GM04503 (cell line): ENCODE measurements at places on chromosomes 16 and 17.

GRCh38 chr17:75898065-75898464, 1.3 kb upstream of the TRIM65 start:
- DNase-seq = no peak

DNA sequence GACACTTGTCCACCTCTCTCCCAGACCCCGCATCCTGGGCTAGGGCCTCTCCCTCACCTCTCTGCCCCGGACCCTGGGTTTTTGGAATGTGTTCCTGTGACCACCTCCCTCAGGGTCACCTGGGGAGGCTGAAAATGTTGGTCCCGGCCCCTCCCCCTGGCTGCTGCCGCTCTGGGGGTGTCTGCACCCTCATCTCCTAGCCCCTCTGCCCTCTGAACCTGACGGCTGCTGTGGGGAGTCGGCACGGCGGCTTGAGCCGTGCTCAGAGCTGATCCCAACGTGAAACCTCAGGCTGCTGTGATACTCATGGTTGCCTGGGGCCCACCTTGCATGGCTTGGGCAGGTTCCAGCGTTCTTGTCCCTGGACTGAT, 42.8 kb downstream of the ADCY7 start:
- no peak for DNase-seq

- no peak for DNase-seq
Measured at GRCh38 chr17:31404028-31404949, 12.8 kb downstream of the RAB11FIP4 start.

DNA sequence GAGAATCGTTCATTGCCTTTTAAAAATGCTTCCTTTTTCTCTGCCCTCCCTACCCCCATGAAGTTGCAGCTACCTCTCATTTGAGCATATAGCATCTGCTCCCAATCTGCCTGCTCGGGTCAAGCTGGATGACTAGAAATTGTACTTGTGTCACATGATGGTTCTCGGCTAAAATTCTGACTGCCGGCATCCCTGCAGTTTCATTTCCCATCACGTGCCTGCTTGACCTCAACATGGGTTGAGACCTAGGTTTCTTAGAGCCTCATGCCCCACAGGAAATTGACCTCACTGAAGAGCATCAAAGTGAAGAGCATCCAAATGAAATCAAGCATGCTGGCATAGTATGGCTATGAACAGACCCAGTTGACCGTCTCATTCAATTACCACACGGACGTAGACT, 581.6 kb upstream of the PSMD7 start:
- DNase-seq = no peak

DNA sequence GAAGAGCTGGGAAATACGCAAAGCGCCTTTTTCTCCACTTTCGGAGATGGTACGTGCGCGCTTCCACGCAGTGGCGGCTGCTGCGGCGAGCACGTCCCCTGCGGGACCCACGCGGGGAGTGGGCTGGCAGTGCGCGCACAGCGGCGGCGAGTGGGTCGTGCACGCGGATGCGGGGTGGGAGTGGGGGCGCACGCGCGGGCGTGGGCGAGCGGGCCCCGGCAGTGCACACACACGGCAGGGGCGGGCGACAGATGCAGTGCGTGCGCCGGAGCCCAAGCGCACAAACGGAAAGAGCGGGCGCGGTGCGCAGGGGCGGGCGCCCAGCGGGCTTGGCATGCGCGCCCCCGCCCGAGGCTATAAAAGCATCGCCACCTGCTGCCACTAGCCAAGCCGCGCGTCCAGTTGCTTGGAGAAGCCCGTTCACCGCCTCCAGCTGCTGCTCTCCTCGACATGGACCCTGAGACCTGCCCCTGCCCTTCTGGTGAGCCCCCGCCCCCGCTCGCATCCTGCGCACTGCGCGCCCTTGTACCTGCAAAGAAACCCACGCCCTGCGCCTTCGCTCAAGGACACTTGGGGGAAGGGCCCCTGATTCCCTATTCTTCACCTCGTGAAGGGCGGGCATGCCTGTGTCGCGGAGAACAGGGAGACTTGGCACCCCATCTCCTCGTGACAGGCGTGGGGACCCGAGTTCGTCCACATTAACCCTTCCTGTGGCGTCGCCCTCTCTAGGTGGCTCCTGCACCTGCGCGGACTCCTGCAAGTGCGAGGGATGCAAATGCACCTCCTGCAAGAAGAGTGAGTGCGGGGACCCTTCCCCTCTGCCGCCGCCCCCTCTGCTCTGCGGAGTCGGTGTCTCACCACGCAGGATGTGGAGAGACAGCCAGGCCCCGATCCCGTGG, at the start of gene MT3:
TSS of gene MT3 (plus strand) at position 388 of the 899 bp plus-strand sequence. CDS start at position 451, 63 bp downstream.
- DNase-seq = no peak

DNA sequence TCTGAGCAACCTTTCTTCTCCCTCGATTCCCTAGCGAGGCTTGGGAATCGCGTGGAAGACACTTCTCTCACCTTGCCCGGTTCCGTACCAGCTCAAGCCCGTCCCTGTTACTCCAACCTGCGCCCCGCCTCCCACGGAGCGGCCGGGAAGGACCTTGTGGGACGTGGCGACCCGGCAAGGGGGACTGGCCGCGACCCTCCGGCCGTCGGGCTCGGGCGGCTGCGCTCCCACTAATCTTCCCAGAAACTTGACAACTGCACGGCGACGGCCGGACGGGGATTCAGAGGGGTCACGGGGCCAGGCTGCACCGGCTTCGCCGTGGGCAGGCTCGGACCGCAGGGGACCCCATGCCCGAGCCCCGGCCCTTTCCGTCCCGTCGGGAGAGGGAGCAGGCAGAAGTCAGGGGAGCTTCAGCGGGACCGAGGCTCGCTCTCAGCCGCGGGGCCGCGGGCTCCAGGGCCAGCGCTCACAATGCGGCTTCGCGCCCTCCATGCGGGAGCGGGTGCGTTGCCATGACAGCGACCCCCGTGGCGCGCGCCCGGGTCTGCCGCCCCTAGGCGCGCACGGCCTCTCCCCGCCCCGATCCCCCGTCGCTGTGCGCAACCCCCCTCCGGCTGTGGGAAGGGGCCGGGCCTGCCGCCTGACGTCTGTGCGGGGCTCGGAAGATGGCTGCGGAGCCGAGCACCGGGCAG, at the start of gene SGSM2:
TSS of gene SGSM2 (plus strand) at position 650 of the 692 bp plus-strand sequence. CDS start 188 bp downstream, outside the sequence.
- DNase-seq = no peak

- no peak for DNase-seq
Measured at GRCh38 chr16:73912281-73912680, 384.3 kb upstream of the PSMD7 start.

DNA sequence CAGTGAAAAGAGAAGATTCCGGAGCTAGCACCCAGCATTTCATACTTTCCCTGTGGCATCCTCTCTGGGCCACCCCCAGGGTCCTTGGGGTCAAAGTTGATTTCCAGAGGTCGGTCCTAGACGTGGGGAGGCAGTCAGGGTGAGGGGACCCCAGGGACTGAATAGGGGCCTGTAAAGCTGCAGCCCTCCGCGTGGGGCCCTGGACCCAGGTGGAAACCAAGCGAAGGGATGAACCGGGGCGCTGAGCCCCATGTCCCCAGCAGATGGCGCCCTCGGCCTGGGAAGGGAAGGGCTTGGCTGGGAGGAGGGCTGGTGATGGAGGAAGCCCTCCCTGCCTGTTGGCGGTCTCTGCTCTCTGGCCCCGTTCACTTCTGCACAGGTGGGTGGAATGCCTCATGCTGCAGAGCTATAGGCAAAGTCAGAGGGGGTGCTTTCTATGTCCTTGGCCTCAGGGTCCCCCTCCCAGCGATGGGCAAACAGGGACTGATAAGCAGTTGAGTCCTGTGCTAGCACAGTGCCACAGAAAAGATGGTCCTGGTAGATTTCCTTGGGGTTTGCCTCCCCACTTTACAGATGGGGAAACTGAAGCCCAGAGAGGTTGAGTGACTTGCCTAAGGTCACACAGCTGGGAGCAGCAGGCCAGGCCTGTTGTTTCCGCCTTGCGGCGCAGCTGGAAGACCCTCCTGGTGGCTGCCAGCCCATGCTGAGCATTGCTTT, 163.4 kb upstream of the CIBAR2 start:
- DNase-seq = no peak

GRCh38 chr17:32882029-32882428, 5.1 kb upstream of the MYO1D start:
- DNase-seq = no peak

- DNase-seq = no peak
Measured at GRCh38 chr16:9681508-9681907, 500.7 kb downstream of the GRIN2A start.

DNA sequence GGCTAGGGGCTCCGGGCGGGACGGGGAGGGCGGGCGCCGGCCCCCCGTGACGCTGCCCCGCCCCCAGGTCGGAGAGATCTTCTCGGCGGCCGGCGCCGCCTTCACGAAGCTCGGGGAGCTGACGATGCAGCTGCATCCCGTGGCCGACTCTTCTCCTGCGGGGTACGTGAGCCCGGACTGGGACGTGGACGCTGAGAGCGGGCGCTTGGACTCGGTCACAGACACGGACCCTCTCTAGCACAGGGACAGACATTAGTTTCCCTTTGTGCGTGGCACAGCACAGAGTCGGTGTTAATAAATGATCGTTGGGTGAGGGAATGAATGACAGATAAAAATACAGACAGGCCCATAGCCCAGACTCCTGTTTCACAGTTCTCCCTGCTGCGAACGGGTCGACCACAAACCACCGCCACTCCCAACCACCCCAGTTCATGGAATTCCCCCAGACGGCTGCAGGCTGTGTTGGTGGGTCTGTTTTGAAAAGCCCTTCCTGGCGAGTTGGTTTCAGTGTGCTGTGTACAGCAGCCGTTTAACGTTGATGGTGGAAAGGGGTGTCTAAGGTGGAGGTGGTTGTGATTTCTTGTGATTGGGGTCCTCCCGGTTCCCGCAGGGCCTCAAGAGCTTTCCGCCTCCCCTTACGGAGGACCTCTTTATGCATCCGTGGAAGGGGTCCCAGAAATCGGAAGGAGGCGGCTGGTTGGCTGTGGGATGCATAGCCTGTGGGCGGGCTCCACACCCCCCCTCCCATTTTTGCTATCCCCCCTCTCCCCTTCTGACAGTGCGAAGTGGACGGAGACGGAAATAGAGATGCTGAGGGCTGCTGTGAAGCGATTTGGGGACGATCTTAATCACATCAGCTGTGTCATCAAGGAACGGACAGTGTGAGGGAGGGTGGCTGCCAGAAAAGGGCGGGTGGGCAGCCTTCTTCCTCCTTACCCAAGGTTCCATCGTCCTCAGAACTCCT, 2.9 kb downstream of the RNASEK start:
- no peak for DNase-seq

GRCh38 chr17:60330731-60331130, 61.2 kb downstream of the USP32 start:
- DNase-seq = no peak

DNA sequence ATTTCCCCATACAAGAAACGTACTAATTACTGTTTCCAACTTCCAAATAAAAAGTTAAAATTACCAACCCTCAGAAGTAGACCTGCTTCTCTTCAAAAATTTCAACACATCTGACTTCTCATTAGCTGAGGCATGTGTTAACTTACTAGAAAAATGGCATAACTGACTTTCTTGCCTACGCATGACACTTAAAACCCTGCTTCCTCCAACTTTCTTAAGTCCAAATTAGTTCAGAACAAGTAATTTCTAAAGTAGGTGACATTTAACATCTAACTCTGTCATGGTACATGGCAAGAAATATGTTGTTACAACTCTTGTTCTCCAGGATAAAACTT, 6.7 kb downstream of the USP7 start:
- no peak for DNase-seq

GRCh38 chr16:71421911-71422310, 19.9 kb downstream of the TLE7 start:
- DNase-seq = no peak

- DNase-seq = no peak
Measured at GRCh38 chr17:7713782-7714181, 3.8 kb upstream of the DNAH2 start.

DNA sequence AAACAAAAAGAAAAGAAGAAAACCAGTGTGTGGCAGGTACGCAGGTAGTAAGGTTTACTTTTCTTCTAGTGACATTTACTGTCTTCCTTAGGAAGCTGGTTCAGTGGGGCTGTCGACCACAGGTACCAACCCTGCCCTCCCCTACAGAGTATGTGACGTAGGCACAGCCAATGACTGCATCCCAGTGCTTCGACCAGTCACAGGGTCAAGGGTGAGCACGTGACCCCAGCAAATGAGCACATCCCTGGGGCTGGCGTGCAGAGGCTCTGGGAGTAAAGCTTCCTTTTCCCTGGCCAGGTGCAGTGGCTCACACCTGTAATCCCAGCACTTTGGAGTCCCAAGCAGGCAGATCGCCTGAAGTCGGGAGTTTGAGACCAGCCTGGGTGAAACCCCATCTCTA, 38.9 kb upstream of the PLCG2 start:
- no peak for DNase-seq

DNA sequence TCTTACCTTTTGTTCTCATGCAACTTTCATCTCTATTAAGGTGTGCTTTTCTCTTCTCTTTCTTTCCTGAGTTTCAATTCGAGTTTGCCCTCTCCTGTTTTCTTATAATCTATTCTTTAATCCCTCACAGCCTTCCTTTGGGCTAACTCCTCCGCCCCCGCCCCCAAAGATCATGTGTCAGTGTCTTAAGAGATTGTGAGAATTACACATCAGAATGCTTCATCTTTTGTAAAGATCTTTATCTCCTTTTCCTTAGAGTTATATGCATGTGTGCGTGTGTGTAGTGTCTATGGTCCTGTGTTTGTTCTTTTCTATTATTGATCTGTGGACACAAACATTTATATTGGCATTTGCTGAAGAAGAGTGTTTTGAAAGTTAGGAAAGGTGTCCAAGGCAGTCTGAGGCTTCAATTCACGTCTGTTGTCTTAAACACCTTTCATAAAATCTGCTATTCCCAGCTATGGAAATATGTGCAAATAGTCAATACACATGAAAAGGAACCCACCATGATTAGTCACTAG, 6.1 kb upstream of the ALDH3A2 start:
- DNase-seq = no peak

GRCh38 chr17:28071891-28072606, 29.6 kb downstream of the NLK start:
- DNase-seq = no peak

GRCh38 chr17:48597778-48598631, 4.4 kb upstream of the HOXB5 start:
- DNase-seq = no peak

DNA sequence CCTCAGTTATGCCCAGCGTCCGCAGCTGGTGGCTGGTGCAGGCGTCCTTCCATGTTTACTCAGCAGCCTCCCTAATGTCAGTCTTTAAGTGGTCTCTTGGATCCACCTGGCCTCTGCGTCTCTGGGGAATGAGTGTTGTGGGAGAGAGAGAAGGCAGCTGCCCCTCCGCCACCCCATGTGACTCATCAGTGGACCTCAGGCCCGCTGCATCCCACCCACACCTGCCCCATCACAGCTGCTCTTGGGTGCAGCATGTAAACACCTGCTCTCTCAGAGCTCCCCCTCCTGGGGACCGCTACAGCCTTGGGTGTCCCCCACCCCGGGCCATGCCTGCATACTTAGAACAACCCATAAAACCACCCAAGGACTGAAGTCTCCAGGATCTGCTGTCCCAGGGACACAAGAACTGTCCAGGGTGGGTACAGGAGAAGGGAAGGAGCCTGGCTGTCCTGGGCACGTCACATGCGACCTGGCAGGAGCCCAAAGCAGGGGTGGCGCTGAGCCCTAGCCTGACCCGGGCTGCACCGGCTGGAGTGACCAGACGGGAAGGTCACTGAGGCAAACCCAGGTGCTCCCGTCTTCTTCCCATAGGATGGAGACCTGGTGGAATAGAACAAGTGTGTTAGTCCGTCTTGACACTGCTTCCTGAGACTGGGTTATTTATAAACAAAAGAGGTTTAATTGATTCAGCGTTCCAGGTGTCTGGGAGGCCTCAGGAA, 4.2 kb downstream of the C16orf90 start:
- no peak for DNase-seq
